ENCODE measurements at places on chromosomes 3 and 15.

GRCh38 chr3:35944926-35945710 lies 305.8 kb downstream of the ARPP21 start:
- DNase-seq, result peak; percentile 92

- peak; percentile 60 for DNase-seq
Measured at GRCh38 chr3:9405756-9406155, 8.3 kb downstream of the SETD5 start.

- no peak for DNase-seq
Measured at GRCh38 chr3:161818106-161818505, 321.5 kb downstream of the OTOL1 start.

DNA sequence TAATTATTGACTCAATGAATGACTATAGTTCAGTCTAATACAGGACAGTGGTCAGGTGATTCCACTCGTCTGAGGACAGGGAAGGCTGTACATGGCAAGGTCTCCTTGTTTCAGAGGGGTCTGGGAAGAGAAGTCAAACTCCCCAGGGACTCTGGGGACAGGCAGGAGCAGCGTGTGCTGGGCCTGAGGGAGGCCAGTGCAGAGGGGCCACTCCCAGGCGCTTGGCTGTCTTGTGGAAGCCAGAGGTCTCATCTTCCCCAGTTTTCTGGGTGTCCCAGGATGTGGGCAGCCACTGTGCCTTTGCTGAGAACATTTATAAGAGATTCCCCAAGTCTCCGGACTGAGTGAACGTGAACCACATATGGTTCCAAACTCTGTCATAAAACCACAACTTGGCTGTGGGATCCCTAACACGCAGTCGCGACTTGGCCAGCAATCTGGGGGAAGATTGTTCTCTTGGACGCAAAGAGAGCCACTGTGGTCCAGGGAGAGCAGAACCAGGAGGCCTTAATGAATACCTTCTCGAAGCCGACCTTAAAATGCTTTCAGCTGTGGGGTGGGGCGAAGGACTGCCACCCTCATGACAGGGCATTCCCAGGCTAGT lies 30.4 kb downstream of the BHLHE40 start:
- DNase-seq, result no peak

DNA sequence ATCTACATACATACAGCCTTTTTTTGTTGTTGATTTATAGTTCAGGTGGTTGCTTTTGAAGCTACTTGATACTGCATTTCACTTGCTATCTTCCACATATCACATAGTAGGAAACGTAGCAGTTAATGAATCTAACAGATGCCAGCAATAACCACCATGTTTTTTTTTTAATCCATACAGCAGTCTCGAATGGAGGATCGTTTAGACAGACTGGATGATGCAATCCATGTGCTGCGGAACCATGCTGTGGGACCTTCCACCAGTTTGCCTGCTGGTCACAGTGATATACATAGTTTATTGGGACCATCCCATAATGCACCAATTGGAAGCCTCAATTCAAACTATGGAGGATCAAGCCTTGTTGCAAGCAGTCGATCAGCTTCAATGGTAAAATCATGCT lies 123.2 kb upstream of the CGNL1 start:
- DNase-seq, result no peak

GRCh38 chr15:66955871-66956585 lies 109.4 kb upstream of the SMAD3 start:
- peak; percentile 93 for DNase-seq

DNA sequence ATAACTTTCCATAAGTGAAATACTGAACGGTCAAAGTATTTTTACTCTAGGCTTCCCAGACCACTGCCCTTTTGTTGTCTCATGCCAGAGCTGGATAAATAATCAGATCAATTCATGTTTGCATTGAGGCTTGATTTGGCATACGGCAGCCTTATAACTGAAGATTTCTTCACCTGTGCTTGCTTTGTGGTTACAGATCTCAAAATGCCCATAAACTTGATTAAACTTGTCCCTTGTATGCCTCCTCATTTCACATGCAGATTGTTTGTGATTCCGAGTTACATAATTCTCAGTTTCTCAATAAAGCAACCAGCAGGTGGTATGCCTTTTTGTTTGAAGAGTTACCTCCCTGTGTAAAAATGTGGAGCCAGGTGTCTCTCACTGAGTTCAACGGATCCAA lies 211.4 kb upstream of the LRIG1 start:
- no peak for DNase-seq

GRCh38 chr3:158821847-158822246 lies 20.0 kb downstream of the MFSD1 start:
- DNase-seq, result no peak

GRCh38 chr15:45307230-45307924 lies 55.3 kb downstream of the SLC28A2 start:
- peak; percentile 76 for DNase-seq

- DNase-seq, result peak; percentile 59
Measured at GRCh38 chr3:12187448-12188327, 29.0 kb upstream of the TIMP4 start.

DNA sequence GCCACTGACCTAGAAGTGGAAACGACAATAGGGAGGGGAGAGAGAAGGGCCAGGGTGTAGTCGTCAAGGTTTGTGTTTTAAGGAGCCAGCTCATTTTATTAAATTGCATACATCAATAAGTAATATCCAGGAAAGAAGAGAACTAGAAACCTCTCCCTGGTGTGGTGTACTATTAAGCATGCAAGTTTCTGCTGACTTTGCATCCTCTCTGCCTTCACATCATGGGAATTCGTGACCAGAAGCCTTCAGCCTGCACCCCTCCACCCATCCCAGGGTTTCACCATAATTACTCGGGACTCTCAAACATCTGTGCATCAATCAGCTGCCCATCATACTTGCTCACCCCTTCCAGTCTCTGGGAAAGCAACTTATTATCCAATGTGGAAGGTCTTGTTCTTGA lies 70.9 kb upstream of the UBE3A start:
- no peak for DNase-seq

DNA sequence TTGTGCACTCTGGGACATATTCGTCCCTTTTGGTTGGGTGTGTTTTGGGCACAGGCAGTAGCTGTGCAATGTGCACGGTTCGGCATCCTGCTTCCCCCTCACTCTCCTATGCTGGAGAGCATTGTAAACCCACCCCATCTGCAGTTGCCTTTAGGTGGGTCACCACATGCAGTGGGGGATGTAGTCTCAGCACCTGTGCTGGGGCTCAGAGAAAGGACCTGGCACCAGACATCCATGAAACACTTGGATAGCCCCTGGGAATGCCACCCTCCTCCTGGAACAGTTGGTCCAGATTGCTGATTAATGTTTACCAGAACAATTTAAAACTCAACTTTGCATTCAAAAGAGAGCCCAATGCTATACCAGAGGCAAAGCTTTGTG lies 123.9 kb upstream of the MEF2A start:
- peak; percentile 52 for DNase-seq

- no peak for DNase-seq
Measured at GRCh38 chr15:54482251-54482650, 504.0 kb downstream of the UNC13C start.

GRCh38 chr15:74127255-74127953 lies 3.0 kb upstream of the ISLR2 start:
- peak; percentile 78 for DNase-seq

- no peak for DNase-seq
Measured at GRCh38 chr15:67914537-67915460, 75.0 kb upstream of the RNU6-1 start.

DNA sequence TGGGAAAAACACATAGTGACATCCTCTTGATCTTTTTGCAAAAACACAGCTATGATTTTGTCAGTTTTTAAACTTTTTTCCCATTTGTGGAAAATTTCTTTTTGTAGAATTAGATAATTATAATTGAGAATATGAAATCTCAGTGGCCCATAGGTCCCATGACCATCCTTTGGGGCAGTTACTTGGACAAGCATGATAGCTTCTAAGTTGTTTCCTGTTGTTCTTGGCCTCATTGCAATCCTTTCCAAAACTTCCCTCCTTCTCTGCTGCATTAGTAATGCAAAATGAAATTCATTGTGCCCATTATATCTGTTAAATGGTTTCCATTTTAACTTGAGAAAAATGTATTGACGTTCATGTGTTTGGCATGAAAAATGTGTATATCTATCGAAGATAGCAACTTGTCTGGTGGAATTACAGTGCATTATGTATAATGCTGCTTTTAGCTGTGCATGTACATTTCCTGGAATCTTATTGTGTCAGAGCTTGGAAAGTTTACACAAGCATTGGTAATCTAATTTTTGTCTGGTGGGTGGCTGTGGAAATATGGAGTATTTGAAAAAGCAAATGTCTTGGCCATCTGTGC lies 70.0 kb downstream of the MDFIC2 start:
- no peak for DNase-seq

GRCh38 chr3:107251819-107252218 lies 125.4 kb upstream of the CCDC54 start:
- DNase-seq, result no peak

- DNase-seq, result no peak
Measured at GRCh38 chr15:90040618-90041017, 39.5 kb downstream of the ZNF710 start.

GRCh38 chr3:194177141-194177540 lies 41.2 kb downstream of the HES1 start:
- no peak for DNase-seq

DNA sequence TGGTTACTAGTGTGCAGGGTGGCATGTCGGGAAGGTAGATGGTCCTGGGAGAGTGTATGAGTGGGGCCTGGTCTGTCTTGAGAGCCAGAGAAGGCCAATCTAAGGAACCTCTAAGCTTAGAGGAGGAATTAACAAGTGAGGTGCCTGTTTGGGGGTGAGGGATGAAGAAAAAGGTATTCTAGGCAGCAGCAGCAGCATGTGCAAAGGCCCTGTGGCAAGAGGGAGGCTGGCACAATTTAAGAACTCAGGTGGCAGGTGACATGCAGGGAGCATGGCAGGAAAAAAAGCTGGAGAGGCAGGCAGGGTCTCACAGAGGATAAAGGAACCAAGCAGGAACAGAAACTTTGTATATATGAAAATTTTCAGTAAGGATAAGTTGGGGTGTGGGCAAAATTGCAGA lies 51.2 kb downstream of the SPSB4 start:
- no peak for DNase-seq

- peak; percentile 42 for DNase-seq
Measured at GRCh38 chr3:37963016-37963415, 27.6 kb upstream of the VILL start.

- DNase-seq, result no peak
Measured at GRCh38 chr15:68566377-68566954, 12.3 kb upstream of the CORO2B start.

All from kidney tubule cell (primary cell).